NCI-H2107 (cell line): ENCODE measurements at places on chromosomes 13 and 19.
A peak's percentile ranks its signal among the peaks of the same experiment; 100 is the strongest.

- no peak for DNase-seq
Measured at GRCh38 chr19:32498648-32499200, 82.3 kb upstream of the PDCD5 start.

DNA sequence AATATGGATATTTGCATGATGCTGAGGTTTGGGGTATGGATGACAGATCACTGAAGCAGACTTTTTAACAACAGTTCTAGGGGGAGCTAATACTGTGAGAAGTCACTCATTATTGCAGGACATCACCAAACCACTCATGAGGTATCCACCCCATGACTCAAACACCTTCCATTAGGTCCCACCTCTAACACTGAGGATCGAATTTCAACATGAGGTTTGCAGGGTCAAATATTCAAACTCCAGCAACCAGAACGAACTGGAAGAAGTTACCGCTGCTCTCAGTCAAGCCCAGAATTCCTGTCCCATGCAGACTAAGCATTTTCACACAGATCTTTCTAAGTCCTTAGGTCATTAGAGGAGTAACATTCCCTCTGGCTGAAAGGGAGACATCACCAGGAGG lies 758.9 kb downstream of the UQCRFS1 start:
- no peak for DNase-seq

GRCh38 chr13:96100457-96101220 lies 10.7 kb downstream of the HS6ST3 start:
- no peak for DNase-seq

DNA sequence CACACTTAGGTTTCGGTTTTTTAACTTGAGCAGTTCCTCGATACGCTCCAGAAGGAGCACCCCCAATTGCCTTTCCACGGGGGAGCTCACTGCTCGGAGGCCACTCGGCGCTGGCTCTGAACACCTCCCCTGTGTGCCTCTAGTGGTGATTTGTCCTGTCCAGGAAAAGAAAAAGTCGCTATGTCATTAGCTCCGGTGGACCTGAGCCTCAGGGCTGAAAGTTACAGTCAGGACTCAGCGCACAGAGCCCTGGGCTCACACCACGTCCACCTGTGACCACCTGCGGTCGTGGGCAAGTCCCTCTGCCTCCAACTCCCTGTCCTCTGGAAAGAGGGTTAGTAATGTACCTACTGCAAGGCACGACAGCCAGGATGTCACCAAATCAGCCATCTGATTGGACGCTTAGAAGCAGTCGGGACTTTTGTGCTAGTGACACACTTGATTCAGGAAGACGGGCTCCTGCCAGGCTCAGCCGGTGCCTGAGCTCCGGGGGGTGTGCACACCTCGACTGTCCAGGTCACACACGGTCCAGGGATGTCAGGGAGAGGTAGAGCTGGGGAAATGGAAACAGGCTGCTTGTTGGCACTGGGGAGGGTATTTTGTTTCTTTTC lies 3.9 kb upstream of the TMPRSS9 start:
- no peak for DNase-seq

DNA sequence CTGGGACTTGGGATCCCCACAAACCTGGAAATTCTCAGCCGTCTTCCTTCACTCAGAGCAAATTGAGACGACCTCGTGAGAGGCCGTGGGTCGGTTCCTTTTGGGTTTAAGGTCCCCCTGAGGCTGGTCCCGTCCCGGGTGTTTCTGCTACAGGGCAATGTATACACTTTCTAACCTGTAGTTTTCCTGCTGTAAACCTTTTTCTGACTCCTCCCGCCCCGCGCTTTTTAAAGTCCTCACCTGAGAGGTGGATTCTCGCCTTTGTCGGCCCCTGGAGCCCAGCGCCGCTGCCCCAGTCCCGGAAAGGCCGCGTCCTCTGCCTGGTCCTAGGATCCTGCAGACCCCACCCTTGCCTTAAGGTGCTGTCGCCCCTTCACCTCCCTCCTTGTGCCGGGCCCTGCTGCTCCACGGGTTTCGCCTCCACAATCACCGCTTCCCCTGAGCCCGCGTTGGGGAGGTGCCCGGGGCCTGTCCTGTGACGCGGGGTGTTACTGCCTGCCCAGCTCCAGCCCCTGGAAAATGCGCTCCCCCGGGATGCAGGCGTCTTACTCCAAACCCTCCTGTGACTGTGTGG lies 391 bp downstream of the ZNF761 start:
- DNase-seq = no peak

GRCh38 chr13:79519255-79519654 lies 38.3 kb downstream of the NDFIP2 start:
- DNase-seq = no peak

DNA sequence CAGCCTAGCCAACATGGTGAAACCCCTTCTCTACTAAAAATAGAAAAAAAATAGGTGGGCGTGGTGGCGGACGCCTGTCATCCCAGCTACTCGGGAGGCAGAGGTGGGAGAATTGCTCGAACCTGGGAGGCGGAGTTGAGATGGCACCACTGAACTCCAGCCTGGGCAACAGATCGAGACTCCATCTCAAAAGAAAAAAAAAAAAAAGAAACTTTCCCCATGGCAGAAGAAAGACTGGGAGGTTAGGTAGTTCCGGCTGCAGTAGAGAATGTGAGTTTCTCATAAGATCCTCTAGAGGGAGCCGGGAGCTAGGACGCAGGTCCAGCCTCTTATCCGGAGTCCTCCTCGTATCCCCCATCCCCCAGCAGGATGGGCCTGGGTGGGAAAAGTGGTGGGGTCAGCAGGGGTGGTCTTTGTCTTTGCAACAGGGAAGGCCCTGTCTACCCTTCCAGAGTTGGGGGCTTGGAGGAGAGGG lies 13.2 kb upstream of the CREB3L3 start:
- no peak for DNase-seq

- no peak for DNase-seq
Measured at GRCh38 chr19:40799558-40800338, 757 bp downstream of the EGLN2 start.

DNA sequence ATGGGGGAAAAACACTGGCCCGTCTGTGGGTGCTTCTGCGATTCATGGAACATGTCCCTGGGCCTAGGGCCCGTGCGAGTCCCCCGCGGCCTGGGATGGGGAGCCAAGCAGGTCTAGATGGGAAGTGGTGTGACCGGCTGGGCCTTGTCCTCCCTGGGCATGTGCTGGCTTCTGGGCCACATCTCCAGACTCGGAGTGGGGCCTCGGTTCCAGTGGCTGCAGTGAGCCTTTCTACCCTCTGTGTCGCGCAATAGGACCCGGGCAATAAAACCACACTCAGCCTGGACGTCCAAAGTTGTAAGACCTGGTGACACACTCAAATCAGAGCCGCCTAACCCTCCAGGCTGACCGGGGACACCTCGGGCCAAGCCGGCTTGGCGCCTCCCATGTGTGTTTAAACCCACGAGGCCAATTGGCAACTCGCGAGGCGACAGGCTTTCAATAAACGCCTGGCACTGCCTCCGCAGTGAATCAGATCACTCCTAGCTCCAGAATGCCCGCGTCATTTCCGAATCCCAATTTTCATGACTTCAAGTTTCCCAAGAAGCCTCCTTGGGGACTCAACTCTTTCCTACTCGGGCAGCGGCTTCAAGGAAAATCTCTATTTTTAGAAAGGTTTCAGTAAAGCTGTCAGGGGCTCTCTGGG lies 57.3 kb downstream of the KLF2 start:
- DNase-seq = no peak

DNA sequence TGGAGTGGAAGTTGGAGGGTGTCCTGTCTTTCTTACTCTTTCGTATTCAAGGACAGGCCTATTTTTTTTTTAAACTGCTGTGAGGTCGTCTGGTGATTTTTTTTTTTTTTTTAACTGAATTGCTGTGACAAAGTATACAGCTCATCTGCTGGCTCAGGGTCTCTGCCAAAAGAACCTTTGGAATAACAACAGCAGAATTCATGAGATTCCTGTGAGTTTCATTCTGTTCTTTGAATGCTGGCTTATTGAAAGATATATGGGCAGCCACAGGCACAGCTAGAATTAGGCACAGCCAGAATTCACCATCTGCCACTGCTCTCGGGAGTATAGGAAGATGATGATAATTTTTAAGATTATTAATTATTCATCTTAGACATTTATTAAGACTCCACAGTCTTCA lies 21.4 kb upstream of the FRY start:
- DNase-seq = no peak

DNA sequence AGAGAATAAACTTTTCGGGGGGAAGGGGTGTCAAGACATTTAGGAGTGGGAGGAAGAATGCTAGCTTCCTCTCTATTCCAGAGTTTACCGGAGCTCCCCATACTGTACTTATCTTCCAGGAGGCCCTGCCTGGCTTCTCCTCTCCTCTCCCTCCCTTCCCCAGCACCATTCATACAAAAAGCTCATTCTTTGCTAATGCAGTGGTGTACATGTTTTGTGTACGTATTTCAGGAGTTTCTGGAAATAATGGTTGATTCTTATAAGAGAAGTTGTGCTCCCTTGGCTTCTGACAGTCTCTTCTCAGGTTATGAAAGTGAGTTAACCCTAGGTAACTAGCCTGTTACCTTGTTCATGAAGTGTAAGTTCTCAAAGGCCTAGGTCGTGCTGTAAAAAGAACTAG lies 7.1 kb downstream of the SAMD4B start:
- no peak for DNase-seq

- DNase-seq = no peak
Measured at GRCh38 chr13:29582171-29582570, 13.3 kb downstream of the SLC7A1 start.

DNA sequence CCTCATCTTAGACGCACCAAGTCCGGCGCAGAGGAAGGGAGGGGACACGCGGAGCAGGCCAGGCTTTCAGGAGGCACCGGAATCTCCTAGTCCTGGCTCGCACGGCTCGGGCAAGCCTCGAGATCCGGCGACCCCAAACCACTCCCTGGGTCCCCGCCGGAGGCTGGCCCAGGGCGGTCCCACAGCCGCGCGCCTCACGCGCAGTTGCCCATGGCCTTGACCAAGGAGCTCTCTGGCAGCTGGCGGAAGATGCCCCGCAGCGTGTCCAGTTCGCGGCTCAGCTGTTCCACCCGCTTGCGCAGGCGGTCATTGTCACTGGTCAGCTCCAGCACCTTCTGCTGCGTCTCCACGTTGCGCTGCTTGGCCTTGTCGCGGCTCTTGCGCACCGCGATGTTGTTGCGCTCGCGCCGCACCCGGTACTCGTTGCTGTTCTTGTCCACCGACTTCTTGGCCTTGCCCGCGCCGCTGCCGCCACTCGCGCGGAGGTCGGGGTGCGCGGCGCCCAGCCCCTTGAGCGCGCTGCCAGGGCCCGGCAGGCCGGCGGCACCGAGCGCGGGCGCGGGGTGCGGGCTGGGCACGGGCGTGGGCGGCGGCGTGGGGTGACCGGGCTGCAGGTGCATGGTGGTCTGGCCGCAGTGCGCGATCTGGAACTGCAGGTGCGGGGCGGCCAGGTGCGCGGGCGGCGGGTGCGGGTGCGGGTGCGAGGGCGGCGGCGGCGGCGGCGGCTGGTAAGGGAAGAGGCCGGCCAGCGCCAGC lies 1.0 kb downstream of the CEBPA start:
- DNase-seq = no peak

GRCh38 chr19:459724-460511 lies 915 bp downstream of the SHC2 start:
- peak; percentile 45 for DNase-seq

- no peak for DNase-seq
Measured at GRCh38 chr19:46639358-46640182, 3.6 kb upstream of the GNG8 start.

DNA sequence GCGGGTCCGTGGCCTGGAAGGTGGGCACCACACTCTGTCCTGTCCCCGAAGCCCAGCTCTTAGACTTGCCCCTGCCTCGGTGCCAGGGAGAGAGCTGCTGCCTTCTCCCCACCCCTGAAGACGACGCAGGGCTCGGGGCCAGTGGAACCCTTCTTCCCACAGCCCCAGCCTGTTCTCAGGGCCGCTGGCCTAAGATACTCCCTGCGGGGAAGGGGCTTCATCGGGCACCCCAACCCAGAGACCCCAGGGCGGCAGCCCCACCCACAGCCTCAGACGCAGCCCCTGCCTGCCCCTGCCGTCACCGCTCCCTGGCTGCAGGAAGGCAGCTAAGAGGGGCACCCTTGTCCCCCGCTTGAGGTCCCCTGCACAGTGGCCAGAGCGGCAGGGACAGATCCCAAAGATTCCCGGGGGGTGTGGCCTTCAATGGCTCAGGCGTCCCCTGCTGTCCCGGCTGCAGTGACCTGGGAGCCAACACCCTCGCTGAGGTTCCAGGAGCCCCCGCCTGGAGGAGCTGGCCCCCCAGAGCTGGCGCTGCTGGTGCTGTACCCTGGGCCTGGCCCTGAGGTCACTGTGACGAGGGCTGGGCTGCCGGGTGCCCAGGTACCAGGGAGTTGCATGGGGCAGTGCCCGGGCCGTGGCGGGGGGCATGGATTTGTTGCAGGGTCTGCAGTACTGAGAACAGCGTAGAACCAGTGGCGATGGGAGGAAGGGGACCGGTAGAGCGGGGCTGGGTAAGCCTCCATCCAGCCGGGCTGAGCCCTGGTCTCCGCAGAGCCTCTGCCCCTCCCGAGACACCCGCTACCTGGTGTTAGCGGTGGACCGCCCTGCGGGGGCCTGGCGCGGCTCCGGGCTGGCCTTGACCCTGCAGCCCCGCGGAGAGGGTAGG lies 1.0 kb downstream of the AMH start:
- DNase-seq = no peak

- DNase-seq = no peak
Measured at GRCh38 chr13:81025091-81025490, 684.2 kb upstream of the SPRY2 start.

- no peak for DNase-seq
Measured at GRCh38 chr19:1864480-1865171, 1.2 kb upstream of the KLF16 start.

GRCh38 chr19:5957170-5957569 lies 20.8 kb downstream of the RANBP3 start:
- no peak for DNase-seq

DNA sequence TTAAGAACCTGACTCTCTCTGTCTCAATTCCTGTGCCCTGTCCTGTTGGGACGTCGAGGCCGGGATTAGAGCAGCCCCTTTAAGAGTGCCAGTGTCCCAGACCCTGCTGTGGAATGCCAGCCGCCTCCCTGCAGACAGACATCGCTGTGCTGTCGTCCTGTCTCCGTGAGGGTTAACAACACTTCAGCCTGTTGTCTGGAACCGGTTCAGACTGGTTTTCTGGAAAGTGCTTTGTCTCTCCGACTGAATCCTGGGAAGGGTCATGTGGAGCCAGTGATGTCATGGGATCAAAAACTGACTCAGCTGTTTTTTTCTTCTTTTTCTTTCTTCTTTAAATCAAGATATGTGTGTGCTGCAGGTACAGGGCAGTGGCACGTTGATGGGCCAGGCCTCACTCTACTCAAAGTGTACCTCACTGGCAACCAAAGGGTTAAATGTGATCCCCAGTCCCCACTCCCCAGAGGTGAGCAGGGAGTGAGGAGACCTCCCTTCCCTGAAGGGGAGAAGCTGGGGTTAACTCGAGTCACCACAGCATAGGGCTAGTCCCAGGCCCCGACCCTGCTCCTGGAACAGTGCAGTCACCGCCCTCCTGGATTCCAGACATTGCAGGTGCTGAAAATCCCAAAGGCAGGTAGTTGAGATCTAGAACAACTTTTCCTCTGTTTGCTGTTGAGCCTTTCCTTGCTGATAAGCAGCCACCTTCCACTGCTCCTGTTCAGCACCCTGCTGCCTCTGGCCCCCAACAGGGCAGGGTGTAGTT lies 50.8 kb downstream of the TSSK6 start:
- DNase-seq = no peak

GRCh38 chr19:21398851-21399250 lies 1.9 kb downstream of the ZNF493 start:
- no peak for DNase-seq
